ENCODE measurements at places on chromosomes 5 and 9. TPM values are rescaled to one million over a fixed set of nuclear protein-coding genes. Genes with fewer than 3 reads are reported as not detected.

The HTR4 gene
- total RNA-seq: not detected

DNA sequence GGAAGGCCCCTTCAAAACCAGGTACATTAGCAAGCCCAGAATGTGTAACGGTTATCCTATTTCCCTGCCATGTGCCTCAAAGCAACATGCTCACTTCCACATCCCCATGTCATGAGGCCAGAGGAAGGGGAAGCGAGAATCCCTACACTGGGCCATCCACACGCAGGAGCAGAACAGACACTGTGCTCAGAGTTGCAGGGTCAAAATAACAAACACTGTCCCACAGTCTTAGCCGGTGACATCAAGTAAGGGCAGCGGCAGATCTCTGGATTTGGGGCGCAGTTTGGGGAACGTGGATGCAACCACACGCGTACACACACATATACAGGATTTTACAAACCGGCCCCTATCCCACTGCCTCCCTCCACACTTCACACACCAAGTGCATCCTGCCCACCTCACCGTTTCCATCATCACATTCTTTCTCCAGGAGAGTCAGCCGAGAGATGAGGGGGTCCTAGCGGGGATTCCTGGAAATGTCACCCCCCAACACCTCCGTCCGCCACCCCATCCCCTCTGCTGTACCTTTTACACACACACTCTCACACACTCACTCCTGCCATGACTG, 776 bp downstream of the APBA1 start:
- no peaks in the 10 kb centered on the region for H3K36me3 ChIP-seq
- H3K4me3 ChIP-seq: peak overlapping the region; percentile 56
- H3K27me3 ChIP-seq: peaks cover 13% of the 10 kb centered on the region
- peaks cover 11% of the 10 kb centered on the region for H3K4me1 ChIP-seq

- no peaks in the 10 kb centered on the region for H3K4me1 ChIP-seq
- no peaks in the 10 kb centered on the region for H3K36me3 ChIP-seq
- H3K27me3 ChIP-seq: no peaks in the 10 kb centered on the region
- H3K4me3 ChIP-seq: peak overlapping the region; percentile 97
Observed at GRCh38 chr5:110738503-110738811, 350 bp upstream of the SLC25A46 start.

DNA sequence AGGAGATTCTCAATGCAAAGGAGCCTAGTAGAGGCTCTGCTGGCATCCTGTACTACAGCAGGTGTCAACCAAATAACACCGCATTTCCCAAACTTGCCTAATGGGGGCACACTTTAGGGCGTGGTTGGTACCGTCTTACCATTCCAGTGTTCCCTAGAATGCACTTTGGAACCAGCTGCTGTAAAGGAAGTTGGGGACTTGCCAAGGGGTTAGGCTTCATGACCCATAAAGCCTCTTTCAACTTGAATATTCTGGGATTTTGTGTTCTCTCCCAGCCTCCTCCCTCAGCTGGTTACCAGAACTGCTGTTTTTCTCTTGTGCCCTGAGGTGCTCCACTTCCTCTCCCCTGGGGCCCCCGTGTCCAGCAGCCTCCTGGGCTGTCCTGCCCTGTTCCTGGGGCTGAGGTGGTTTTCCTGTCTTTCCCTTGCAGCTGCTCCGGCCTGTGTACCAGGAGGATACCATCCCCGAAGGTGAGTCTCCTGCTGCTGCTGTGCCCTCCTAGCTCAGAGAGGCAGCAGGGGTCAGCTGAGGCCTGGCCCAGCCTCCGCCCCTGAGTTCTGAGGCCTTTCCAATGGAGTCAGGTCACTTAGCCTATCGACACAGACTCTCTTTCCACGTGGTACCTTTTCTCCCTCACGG, 44.7 kb downstream of the RGS3 start:
- no peaks in the 10 kb centered on the region for H3K36me3 ChIP-seq
- H3K4me3 ChIP-seq: no peak overlapping the region
- DNase-seq: peak; percentile 83
- H3K27me3 ChIP-seq: no peaks in the 10 kb centered on the region
- peaks cover 6% of the 10 kb centered on the region for H3K4me1 ChIP-seq

DNA sequence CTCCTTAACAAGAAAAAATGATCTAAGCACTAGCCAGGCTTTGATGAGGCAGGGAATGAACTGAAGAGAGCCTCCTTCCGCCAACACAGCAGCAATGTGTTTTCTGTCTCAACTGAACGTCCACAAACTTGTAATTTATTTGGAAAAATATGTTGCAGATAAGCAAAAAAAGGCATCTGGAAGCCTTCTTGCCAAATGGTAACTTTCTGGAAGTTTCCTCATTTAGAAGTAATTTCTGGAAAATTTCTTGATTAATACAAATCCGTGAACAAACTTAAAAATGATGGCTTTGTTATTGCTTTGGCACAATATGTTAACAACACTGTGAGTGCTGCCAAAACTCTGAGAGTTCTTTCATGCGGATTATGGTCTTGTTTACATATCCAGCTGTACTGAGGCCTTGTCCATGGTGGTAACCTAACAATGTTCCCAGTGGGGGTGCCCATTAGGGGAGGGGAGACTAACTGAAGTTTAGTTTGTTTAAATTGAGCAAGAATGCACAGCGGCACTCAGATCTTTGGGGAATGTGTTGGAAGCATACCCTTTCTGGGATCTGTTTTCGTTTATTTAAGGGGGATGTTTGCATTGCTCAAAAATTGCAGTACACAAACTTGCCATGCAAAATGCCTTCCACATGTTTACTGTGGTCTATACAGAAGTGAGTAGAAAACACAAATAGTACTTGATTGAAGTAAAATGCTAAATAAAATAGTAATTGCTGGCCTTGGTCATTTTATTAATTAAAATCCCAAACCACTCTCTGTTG, 334.7 kb downstream of the NR2F1-AS1 start:
- no peak overlapping the region for H3K4me3 ChIP-seq
- no peaks in the 10 kb centered on the region for H3K27me3 ChIP-seq
- no peaks in the 10 kb centered on the region for H3K36me3 ChIP-seq
- peak; percentile 3 for DNase-seq
- no peaks in the 10 kb centered on the region for H3K4me1 ChIP-seq
- no peak overlapping the region for H3K27ac ChIP-seq

GRCh38 chr5:15255576-15255975, 244.4 kb upstream of the FBXL7 start:
- no peak for DNase-seq
- H3K4me3 ChIP-seq: no peak overlapping the region
- H3K27me3 ChIP-seq: no peaks in the 10 kb centered on the region
- no peaks in the 10 kb centered on the region for H3K36me3 ChIP-seq
- H3K27ac ChIP-seq: no peak overlapping the region
- H3K4me1 ChIP-seq: no peaks in the 10 kb centered on the region

Measured in H1 (cell line).